NAMALWA (cell line): ENCODE measurements at places on chromosomes 16 and 17.

DNA sequence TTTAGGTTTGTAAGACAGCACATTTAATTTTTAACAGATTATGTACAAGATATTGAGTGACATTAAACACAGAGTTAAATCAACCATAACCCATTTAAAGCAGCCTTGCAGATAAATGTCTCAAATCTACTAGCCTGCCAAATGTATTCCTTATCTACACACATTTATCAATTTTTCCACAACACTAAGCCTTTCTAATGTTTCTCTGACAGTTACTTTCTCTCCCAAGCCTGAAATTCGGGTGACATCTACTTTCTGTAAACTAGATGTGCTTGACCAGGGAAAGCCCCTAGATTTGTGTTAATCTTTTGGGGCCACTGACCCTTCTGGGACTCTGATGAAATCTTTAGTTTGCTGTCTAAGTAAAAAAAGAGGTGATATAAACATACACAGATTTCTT lies 69.0 kb downstream of the CDH13 start:
- no peak for DNase-seq

DNA sequence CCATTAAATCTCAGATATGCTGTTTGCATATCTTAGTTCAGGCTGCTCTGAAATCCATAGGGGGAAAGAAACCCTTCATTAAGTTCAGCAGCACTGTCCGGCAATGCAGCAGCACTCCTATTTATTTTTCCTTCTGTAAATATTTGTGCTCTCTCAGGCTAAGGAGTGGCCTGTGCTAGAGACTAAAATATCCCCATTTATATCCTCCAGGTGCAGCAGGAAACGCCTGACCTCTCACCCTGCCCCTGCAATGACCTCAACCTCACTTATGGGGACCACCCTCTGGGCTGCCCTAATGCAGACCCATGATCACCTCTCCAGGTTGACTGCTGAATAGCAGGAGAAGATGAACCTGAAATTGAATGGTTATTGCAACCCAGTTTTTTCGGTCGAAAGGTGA lies 165.0 kb upstream of the ELAC2 start:
- no peak for DNase-seq

- DNase-seq, result no peak
Measured at GRCh38 chr17:45436161-45436560, 3.5 kb upstream of the ARHGAP27 start.

DNA sequence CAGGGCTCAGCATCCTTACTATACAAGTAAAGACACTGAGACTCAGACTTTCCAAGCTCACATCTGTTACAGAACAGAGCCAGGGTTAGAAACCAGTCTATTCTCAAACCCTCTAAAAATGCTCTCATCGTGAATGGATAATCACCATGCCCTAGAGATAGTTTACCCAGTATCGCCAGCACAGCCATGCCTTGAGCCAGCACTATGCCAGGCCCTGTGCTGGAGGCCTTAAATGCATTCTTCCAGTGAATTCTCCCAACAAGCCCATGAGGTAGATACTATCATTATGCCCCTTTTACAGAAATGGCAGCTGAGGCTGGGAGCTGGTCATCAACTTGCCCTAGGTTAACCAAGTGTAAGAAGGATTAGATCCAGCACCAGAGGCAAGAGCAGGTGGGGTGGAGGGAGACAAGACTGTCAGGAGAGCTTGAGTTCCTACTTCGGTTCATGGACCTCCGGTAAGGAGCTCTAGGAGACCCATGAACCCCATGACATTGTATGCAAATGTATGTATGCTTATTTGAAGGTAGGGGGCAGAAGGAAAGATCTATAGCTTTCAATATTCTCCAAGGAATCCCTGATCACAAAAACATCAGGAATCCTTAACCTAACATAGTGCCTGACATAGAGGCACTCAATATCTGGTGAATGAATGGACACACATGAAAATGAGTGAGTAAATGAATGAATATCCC lies 5.2 kb downstream of the KRT14 start:
- DNase-seq, result no peak

GRCh38 chr17:3415610-3416009 lies 4.4 kb downstream of the OR3A3 start:
- DNase-seq, result no peak

GRCh38 chr17:40362696-40363110 lies 1.8 kb downstream of the GJD3 start:
- peak; percentile 90 for DNase-seq

DNA sequence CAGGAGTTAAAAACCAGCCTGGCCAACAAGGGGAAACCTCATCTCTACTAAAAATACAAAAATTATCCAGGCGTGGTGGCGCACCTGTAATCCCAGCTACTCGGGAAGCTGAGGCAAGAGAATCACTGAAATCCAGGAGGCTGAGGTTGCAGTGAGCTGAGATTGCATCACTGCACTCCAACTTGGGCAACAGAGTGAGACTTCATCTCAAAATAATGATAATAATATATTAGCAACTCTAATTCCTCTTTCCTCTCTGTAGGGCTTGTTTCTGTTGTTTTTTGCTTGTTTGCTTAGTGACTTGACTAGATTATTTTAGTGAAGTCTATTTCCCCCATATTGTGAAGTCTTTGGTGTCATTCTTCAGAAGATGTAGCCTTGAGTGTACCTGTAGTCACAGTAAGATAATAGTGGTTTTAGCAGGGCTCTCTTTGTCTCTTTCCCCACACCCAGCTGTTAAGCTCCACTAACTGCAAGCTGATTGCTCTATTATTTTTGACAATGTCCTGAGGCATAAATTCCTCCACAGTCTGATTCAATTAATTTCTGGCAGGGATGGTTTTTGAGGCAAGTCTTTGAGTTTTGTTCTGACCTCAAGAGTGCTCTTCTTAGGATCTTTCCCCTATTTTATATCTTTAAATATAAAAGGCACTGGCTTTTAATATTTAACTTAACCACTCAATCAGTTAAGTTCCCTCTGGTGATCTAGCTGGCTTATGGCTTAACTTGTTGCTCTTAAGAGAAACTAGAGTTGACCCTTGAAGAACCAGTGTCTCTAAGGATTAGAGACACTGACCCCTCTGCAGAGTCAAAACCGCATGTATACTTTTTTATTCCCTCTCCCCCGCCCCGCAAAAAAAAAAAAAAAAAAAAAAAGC lies 18.6 kb upstream of the TNFSF12 start:
- DNase-seq, result no peak

GRCh38 chr17:45425984-45426413 lies 6.7 kb downstream of the ARHGAP27 start:
- DNase-seq, result no peak

GRCh38 chr16:89949121-89949742 lies 677 bp downstream of the DEF8 start:
- no peak for DNase-seq

DNA sequence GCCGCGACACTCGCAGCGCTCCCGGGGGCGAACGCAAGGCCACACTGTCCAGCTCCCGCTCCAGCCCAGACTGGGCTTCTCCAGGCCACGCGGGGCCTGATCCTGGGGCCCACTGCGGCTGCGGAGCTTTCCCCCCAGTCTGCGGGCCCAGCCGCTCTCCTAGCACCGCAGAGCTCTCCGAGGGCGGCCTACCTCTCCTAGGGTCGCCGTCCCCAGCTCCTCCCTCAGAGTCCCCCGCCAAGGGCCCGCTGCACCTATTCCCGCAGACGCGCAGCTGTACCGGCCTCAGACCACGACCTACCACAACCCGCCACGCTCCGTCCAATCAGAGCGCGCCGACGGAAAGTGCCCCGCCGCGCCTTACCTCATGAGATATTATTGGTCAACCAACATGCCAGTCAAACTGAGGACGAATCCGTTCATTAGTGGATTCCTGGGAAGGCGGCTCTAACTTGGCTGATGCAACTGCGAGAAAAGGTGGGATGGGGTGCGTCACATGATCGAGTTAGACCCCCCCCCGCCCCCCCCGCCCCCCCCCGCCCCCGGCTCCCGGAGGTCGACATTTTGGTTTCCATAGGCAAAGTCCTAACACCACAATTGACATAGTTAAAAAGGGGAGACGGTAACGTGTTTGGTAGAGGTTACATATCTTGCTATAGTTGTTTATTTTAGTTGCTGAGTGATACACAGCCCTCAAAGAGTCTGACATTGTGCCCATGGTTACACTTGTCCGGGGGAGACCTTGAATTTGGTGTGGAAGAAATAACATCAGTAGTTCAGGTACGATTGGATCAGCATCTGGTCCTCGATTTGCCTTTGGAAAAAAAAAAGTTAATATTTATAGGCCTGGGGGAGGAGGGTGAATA lies at the start of gene AARS1:
AARS1 (minus strand) TSS at position 278 of the 866 bp plus-strand sequence. CDS start 6,743 bp downstream, outside the sequence.
- DNase-seq, result peak; percentile 98

DNA sequence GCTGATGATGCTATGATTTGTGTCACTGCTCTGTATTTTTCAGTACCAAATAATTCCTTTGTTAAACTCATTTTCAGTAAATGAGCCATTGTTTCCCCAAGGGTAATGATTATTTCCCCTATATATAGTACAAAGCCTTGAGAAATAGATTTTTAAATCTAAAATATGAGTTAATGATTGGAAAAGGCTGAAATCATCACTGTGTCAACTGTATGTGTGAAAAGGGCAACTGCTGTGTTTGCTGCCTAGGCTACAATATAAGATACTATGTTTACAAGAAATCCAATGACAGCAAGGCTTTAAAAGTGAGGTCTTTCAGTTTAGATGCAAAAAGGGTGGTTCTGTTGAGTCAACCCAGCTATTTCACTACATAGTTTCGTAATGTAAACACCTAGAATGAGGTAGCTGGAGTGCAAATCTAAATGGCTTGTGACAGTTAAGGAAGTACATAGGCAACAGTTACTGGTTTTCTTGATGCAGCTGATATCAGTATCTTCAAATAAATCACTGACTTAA lies 15.3 kb downstream of the NLK start:
- DNase-seq, result no peak

DNA sequence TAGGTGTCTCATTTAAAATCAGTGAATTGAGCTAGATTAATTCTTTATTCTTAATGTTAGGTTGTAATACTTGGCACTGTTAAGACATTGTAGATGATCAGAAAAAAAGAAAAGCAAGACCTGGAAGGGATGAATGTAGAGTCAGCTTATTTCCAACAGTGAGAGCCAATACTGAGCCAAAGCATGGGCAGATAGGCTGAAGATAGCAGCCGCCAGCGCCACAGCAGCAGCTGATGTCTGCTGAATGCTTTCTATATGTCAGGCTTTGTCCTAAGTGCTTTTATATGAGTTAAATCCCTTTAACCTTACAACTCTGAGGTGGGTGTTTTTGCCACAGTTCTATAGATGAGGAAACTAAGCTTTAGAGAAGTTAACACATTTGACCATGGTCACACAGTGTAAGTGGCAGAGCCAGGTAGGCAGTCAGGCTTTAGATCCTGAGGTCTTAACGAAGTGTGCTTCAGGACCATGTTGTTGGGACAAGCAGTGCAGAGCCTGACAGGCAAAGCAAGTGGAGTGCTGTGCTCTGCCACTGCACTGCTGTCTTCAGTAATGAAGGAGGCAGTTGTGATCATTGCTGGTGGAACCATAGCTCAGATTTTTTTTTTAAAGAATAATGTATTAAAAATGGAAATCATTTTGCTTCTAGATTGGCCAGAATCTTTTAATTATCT lies 25.9 kb downstream of the TNRC6A start:
- no peak for DNase-seq

DNA sequence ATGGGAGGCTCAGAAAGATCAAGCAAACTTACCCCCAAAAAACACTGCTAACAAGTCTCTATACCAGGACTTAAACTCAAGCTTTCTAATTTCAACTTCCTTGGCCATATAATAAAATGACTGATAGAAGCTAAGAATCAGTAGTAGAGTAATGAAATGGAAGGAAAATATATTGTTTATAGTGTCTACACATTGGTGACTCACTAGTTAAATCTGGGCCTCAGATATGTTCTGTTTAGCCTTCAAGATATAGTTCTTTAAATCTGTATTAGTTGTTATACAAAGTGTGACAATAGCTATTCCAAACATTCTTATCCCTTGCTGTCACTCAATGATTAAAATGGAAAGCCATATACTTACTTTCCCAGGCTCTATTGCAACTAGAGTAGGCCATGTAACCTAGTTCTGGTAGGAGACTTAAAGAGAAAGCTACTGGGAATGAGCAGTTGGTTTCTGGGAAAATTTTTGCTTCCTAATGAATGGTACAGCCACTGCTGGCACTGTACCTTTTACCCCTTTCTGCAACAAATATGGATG lies 18.3 kb downstream of the SSH2 start:
- DNase-seq, result no peak

- no peak for DNase-seq
Measured at GRCh38 chr17:14925498-14925897, 339.6 kb downstream of the PMP22 start.

DNA sequence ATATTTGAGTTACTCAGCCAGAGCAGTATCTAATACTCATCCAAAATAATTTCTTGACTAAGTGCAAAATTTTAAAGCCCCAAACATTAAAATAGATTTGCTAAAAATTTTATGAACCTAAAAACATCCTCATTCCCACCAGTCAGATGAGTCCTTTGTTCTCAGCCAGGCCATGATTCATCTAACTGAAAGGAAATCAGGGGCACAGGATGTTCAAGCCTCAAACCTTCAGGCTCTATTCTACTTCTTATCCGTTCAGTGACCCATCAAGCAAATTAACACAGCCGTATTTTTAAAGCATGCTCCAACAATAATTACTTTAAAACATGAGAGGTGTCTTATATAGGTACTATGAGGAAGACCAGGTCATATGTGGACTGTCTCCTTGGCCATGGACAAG lies 176.5 kb upstream of the MON1B start:
- no peak for DNase-seq

- no peak for DNase-seq
Measured at GRCh38 chr17:78709751-78710181, 72.3 kb downstream of the CYTH1 start.

DNA sequence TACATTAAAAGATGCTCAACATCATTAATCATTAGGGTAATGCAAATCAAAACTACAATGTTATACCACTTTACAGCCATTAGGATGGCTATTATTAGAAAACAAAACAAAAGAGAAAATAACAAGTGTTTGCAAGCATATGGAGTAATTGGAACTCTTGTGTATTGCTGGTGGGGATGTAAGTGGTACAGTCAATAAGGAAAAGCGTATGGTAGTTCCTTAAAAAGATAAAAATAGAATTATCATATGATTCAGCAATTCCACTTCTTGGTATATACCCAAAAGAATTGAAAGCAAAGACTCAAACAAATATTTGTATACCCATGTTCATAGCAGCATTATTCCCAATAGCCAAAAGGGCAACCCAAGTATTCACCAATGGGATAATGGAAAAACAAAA lies 1.4 kb upstream of the CAPNS2 start:
- no peak for DNase-seq

DNA sequence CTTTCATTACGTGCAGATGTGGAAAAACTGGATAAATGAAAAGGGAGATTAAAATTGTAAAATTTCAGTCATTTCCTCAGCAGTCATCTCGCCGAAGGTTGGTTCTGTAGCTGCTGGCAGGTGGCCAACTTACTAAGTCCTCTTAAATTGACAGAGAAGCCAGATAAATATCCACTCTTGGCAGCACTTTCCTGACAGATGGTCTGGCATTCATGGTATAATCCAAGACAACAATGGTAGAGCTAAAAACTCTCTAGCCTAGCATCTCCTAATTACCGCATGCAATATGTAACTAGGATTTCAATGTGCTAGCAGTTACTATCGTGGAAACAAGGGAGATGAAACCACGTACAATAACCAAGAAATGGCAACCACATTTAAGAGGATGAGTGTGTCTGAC lies 306.3 kb downstream of the CNTNAP4 start:
- no peak for DNase-seq

GRCh38 chr17:680529-680928 lies 34.1 kb downstream of the VPS53 start:
- DNase-seq, result no peak

GRCh38 chr17:57084361-57084801 lies 665 bp upstream of the AKAP1 start:
- no peak for DNase-seq
